ENCODE measurements at places on chromosomes 4 and X. TPM values are rescaled to one million over a fixed set of nuclear protein-coding genes. Genes with fewer than 3 reads are reported as not detected.

- H3K27ac ChIP-seq = no peak overlapping the region
- H3K36me3 ChIP-seq = no peaks in the 10 kb centered on the region
- H3K27me3 ChIP-seq = peaks cover 5% of the 10 kb centered on the region
- H3K4me1 ChIP-seq = peaks cover 42% of the 10 kb centered on the region
Observed at GRCh38 chrX:76433219-76433618, 5.7 kb downstream of the MAGEE1 start.

- H3K27ac ChIP-seq = no peak overlapping the region
- no peaks in the 10 kb centered on the region for H3K4me1 ChIP-seq
- no peaks in the 10 kb centered on the region for H3K27me3 ChIP-seq
- no peaks in the 10 kb centered on the region for H3K36me3 ChIP-seq
Observed at GRCh38 chr4:104519588-104519987, 24.9 kb upstream of the CXXC4 start.

- no peak for DNase-seq
- no peak overlapping the region for H3K27ac ChIP-seq
- H3K27me3 ChIP-seq = no peaks in the 10 kb centered on the region
Observed at GRCh38 chr4:151530783-151531182, 121.8 kb downstream of the FHIP1A start.

DNA sequence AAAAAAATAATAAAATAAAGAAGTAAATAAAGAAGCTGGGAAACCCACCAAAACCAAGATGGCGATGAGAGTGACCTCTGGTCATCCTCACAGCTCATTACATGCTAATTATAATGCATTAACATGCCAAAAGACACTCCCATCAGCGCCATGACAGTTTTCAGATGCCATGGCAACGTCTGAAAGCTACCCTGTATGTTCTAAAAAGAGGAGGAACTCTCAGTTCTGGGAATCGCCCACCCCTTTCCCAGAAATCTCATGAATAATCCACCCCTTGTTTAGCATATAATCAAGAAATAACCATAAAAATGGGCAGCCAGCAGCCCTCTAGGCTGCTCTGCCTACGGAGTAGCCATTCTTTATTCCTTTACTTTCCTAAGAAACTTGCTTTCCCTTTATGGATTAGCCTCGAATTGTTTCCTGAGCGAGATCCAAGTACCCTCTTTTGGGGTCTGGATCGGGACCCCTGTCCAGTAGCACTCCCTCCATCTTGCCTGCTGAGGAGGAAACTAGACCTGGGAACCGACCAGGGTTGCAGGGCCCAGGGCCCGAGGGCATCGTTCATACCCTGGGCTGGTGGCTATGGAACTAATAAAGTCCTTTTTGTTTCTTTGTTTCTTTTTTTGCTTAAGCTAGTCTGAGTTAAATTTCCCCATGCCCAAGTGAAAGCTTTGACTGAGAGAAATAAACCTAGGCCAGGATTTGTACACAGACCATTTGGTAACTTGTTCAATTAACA lies 30.9 kb downstream of the HTT-AS start:
- DNase-seq = no peak
- H3K36me3 ChIP-seq = peaks cover 5% of the 10 kb centered on the region
- H3K4me3 ChIP-seq = no peak overlapping the region
- H3K27me3 ChIP-seq = no peaks in the 10 kb centered on the region
- H3K27ac ChIP-seq = no peak overlapping the region

FABP2 gene
- not detected for total RNA-seq

- no peak overlapping the region for H3K27ac ChIP-seq
- no peak overlapping the region for H3K4me3 ChIP-seq
- H3K4me1 ChIP-seq = peaks cover 51% of the 10 kb centered on the region
- peaks cover 2% of the 10 kb centered on the region for H3K36me3 ChIP-seq
- no peaks in the 10 kb centered on the region for H3K27me3 ChIP-seq
- no peak for DNase-seq
Observed at GRCh38 chr4:105158837-105159236, 12.2 kb downstream of the TET2 start.
